Sigmoid colon (tissue), 7 donors: ENCODE measurements at places on chromosomes 16 and 17. TPM values are rescaled to one million over a fixed set of nuclear protein-coding genes. Genes with fewer than 3 reads are reported as not detected.

The TNFRSF17 gene
- polyA plus RNA-seq, result 1.8 TPM

The SCGB1C2 gene
- not detected for polyA plus RNA-seq

The C17orf78 gene
- not detected for polyA plus RNA-seq

The NUP93 gene
- polyA plus RNA-seq, result 13.8 TPM

The SLC16A13 gene
- 0.60 TPM for polyA plus RNA-seq

The RNF43 gene
- 19.3 TPM for polyA plus RNA-seq

The ADGRG3 gene
- 0.69 TPM for polyA plus RNA-seq

The SEPTIN12 gene
- polyA plus RNA-seq, result not detected

The ARHGDIG gene
- polyA plus RNA-seq, result 1.6 TPM

The TPPP3 gene
- polyA plus RNA-seq, result 13.6 TPM

The TK1 gene
- polyA plus RNA-seq, result 74.6 TPM

The DHRS7C gene
- polyA plus RNA-seq, result 0.92 TPM

The UTS2R gene
- not detected for polyA plus RNA-seq

The STAC2 gene
- under 0.01 TPM for polyA plus RNA-seq

The KRTAP4-3 gene
- polyA plus RNA-seq, result not detected

The RPH3AL gene
- 23.1 TPM for polyA plus RNA-seq

The GUCY2D gene
- 0.04 TPM for polyA plus RNA-seq

The FBXL16 gene
- polyA plus RNA-seq, result 0.60 TPM

The SF3B3 gene
- 30.6 TPM for polyA plus RNA-seq

The CD300LB gene
- 0.46 TPM for polyA plus RNA-seq

The CDH3 gene
- polyA plus RNA-seq, result 4.9 TPM

The SLFN5 gene
- polyA plus RNA-seq, result 3.6 TPM

The ITGA2B gene
- not detected for polyA plus RNA-seq

The SLC38A8 gene
- not detected for polyA plus RNA-seq

The SMIM36 gene
- not detected for polyA plus RNA-seq

The TIMM22 gene
- 8.1 TPM for polyA plus RNA-seq

The KCNG4 gene
- polyA plus RNA-seq, result not detected

The CD300E gene
- 0.92 TPM for polyA plus RNA-seq

The RPUSD1 gene
- 31.1 TPM for polyA plus RNA-seq
